ENCODE measurements at places on chromosomes 16 and 17.

GRCh38 chr16:58009856-58010416 is 8.7 kb downstream of the USB1 start:
- DNase-seq, result no peak

DNA sequence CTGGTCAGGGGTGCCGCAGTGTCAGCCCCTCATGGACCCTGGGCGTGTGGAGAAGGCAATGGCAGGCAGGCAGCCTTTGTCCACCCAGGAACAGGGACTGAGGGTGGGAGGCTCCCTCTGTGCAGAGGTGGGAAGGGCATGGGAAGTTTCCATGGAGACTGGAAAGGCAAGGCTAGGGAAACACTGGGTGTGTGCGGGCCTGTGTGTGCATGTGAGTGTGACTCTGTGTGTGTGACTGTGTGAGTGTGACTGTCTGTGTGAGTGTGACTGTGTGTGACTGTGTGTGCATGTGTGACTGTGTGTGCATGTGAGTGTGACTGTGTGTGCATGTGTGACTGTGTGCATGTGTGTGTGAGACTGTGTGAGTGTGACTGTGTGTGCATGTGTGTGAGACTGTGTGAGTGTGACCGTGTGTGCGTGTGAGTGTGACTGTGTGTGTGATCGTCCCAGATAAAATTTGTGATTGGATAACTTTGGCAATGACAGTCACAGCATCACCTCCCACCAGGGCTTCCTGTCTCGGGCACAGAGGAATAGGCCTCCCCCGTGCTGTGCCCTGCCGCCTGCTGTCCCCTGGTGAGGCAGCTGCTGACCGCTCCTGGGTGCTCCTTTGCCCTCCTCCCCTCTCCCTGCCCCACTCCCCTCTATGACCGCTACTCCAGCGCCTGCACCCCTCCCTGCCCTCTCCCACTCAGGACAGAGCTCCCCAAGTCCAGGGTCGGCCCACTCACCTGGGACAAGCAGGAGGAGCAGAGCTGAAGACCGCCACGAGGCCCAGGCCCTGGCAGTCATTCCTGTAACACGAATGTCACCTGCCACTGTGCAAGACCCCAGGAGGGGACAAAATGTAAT is 698 bp downstream of the CD300C start:
- DNase-seq, result no peak

DNA sequence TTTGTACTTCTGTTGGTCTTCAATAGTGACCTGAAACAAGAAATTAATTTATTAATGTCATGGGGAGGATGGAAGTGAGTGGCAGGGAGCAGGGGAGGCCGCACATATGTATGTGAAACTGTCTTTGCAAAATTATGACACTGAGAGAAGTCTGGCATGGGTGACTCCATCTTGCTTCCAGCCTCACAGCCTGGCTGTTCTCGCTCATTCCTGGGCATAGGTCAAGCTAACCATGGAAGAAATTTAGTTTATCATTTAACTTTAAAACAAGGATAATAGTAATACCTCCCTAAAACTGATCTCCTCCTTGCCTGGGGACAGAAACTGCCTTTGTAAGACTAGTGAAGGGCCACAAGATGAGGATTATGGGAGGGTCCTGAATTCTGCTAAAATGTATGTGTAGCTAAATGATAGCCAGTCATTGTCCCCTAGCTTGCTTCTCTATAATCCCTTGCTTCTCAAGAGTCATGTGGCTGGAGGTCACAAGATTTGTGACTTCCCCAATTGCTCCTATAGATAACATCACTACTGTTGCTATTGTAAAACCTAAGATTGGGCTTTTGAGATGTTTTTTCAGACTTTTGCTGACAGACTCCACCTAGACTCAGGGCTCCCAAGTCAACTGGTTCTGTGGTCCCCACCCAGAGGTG is 126.0 kb downstream of the HS3ST3A1 start:
- DNase-seq, result no peak

DNA sequence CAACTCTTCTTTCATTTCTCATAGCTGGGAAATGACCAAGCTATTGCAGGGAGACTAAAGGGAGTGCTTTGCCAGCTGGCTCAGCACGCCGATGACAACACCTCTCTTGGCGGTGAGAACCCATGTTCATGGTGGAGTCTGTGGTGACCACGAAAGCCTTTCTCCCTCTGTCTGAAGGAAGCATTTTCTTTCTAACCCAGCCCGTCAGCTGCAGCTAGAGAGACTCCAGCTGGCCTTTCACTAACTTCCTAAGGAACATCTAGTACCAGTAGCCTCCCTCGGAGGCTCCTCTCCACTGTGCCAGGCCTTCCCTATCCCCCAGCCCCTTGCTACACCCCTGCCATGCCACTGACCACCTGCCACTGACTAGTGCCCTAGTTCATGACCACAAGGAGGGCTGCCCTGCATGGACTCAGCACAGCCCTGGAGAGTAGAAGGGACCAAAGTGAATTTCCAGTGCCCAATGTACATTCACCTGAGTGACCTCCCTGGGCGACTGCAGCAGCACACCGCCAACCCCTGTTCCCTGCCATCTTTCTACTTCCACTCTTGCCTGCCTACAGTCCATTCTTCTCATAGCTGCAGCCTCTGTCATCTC is 81.3 kb downstream of the CBLN1 start:
- DNase-seq, result no peak

- DNase-seq, result no peak
Observed at GRCh38 chr17:6597727-6598126, 41.4 kb upstream of the PITPNM3 start.

DNA sequence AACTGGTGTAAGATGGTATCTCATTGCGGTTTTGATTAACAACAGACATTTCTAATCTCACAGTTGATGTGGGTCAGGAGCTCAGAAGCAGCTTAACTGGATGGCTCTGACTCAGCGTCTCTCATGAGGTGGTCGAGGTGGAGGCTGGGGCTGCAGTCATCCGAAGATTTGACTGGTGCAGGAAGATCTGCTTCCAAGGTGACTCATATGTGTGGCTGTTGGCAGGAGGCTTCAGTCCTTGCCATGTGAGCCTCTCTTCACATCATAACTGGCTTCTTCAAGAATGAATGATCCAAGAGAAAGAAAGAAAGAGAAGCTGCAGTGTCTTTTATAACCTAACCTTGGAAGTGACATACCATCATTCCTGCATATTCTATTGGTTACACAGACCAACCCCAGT is 376.1 kb downstream of the SEC14L1 start:
- DNase-seq, result no peak

DNA sequence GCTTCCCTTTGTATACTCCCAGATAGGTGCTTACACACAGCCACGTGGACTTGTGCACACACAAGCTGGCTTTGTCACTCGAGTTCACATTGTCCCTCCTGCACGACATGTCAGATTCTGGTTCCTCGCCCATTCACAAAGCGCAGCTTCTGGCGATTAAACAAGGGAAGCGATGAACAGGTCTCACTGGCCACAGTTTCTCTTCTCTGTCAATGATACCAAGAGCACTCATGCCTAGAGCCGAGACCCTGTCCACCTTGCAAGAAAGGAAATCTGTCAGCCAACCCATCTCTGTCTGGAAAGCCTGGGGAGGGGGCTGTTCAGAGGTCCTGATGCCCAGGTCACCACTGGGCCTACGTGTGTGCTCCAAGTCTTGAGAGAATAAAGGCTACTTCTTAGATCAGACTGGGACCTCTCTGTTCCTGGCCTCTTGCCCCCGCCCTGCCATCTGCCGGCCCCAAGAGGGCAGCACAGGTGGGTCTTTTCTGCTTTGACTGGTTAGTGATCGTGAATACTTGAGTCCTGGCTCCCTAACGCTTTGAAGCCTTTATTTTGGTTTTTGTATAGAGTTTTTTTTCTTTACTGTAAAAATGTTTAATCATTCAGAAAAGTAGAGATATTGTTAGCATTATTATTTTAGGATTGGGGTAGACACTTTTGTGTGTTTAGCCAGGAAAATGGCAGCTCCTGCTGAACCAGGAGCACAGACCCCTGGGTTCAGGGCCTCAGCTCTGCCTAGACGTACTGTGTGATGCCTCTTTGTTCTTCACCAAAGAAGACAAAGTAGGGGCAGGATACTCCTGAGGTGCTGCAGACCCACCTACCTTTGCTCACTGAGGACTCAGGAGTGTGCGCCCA is 104.7 kb downstream of the MRM1 start:
- peak; percentile 54 for DNase-seq

DNA sequence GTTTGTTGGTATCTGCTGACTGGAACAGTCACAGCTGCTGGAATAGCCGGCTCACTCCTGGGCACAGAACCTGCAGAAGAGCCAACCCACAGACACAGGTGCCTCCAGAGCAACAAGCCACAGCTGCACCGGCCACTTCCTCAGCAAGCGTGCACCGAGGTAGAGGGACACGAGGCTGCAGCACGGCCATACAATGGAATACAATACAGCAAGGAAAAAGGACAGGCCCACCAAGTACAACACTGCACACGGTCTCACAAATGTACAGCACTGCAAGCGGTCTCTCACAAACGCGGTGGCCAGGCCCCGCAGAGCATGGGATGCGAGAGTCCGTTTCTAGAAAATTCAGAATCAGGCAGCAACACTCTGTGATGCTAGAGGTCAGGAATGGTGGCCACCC is 47.4 kb upstream of the PABPN1L start:
- DNase-seq, result no peak

DNA sequence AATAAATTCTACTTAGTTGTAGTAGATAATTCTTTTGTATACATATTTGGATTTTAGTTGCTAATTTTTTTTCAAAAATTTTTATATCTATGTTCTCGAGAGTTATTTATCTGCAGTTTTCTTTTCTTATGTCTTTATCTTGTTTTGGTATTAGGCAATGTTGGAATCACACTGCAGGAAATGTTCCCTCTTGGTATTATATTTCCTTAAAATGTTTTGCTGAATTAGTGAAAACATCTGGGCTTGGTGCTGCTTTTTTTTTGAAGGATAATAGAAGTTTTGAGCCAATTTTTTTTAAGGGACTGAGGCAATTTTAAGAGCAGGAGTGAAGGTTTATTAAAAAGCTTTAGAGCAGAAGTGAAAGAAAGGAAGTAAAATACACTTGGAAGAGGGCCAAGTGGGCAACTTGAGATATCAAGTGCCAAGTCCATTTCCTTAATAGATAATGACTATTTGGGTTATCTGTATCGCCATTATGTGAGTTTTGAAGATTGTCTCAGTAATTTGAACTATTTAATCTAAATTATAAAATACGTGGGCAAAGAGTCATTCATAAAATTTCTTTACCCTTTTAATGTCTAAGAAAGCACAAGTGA is 1390.1 kb upstream of the CDH8 start:
- no peak for DNase-seq

DNA sequence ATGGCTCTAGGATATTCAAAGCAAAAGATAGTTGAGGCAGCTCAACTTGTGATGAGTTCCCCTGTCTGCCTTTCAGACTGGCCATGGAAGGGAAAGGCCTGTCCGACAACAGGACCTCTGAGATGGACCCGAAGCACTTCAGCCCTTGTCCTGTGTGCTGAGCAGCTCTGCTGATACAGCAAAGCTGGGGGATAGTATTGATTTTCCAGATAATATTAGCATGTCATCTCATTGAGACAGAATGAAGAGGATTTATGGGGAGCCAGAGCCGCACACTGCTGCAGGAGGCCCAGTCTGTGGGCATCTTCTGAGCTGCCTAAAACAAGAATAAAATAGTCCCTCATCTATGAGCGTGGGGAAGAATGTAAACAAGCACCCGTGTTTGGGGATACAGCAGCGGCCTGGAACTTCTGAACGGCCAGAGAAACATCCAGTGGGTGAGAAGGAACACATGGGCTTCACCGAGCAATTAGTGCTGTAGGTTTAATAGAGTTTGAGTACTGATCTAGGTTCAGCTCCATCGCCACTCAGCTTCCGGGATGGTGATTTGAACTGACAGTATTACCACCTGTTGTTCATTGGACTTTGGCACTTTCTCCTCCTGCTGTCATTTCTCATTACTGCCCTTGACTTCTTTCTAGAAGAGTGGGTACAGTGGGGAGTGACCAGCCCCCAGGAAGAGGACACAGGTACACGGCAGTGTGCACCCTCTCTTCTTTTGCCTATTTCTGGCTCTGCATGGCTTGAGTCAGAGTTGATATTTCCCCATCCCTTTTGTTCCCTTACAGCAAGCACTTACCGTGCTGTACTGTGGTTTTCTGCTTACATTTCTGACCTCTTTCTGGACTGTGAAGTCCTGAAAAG is 96.5 kb upstream of the TBX2 start:
- no peak for DNase-seq

DNA sequence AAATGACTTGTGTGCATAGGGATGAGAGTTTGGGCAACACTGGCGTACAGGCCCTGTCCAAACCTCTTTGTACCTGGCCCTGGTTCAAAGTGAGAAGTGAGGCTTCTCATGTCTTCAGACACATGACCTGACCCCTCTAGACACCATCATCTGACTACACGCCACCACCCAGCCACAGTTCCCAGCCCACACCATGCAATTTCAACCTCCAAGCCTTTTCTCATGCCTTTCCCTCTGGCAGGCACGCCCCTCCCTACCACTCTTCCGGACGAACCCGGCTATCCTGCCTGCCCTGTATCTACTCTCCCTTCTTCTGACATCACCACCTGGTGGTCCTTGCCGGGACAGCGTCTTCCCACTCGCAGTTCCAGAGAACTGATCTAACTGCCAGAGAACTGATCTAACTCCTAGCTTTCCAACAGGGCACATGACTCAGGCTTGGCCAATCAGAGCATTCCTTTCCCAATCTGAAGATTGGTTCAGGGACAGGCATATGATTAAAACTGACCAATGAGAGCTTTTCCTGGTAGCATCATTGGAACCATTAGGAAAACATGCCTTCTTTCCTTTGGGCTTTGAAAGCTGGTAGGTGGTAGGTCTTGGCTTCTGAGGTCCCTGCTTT is 27.1 kb upstream of the IL21R start:
- DNase-seq, result peak; percentile 60

GRCh38 chr16:9755081-9755480 is 427.1 kb downstream of the GRIN2A start:
- DNase-seq, result no peak

GRCh38 chr17:62668091-62668804 is 40.8 kb downstream of the MRC2 start:
- no peak for DNase-seq

DNA sequence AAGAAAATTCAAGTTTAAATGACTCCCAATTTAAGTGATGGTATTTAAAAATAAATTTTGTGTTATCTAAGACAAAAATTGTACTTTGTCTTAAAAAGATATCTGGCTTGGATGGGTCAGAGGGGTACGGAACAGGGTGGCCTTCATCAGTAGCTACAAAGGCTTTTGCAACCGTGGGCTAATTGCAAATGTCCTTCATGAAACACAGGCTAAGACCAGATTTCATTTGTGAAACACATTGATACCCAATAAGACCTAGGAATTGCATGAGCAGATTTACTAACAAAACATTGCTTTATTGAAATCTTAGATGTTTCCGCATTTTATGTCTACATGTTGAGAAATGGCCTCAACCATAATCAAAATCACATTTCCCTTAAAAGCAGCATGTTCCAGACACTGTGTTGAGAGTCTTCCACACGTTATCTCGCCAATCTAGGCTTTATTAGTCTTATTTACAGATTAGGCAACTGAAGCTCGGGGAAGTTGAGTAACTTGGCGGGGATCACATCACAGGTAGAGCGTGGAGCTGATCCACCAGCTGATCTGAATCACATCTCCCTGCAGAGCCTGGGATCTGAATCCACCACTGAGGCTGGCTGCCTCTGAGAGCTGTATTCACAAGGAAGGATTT is 21.8 kb downstream of the FBXO39 start:
- no peak for DNase-seq

Measured in stimulated activated CD4-positive, alpha-beta T cell treated with anti-CD3 and anti-CD28 coated beads, Interleukin-4, amount 100 ng/mL, for 1 hour (primary cell).